ENCODE measurements at places on chromosomes 11 and 22.

DNA sequence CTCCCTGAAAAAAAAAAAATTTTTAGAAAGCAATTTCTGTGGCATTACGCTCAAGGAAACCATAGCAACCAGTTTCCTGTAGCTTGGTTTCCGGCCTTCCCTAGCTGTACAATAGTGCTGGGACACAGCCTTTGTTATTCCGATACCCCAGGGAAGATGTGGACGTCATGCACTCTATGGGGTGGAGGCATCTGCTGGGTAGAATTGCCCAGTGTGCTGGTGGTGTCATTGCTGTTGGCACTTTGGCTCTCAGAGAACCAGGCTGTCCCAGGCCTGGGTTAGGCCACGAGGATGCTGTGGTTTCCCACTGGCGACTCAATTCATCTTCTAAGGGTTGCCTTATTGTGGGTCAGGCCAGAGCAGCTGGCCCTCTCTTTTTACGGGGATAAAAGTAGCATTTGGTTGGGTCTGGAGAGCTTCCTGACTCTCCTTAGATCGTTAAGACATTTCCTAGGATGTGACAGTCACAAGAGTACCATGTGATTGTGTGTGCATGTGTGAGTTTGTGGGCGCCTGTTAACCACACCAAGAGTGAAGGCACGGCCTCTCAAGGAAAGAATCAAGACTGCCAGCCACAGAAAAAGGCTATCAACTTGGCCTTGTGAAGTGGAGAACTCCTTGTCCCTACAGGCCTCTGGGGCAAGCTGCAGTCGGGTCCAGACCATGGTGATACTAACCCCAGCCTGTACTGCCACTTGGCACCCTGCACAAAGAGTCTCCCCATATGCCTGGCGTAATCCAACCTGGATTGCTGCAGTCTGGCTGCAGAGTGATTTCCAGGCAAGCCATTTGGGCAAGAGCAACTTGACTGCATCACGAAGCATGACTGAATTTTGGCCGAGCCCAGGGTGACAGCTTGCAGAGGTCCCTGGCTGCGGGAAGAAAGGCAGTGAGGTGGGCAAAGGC lies 35.9 kb upstream of the NAV2 start:
- no peak for DNase-seq

DNA sequence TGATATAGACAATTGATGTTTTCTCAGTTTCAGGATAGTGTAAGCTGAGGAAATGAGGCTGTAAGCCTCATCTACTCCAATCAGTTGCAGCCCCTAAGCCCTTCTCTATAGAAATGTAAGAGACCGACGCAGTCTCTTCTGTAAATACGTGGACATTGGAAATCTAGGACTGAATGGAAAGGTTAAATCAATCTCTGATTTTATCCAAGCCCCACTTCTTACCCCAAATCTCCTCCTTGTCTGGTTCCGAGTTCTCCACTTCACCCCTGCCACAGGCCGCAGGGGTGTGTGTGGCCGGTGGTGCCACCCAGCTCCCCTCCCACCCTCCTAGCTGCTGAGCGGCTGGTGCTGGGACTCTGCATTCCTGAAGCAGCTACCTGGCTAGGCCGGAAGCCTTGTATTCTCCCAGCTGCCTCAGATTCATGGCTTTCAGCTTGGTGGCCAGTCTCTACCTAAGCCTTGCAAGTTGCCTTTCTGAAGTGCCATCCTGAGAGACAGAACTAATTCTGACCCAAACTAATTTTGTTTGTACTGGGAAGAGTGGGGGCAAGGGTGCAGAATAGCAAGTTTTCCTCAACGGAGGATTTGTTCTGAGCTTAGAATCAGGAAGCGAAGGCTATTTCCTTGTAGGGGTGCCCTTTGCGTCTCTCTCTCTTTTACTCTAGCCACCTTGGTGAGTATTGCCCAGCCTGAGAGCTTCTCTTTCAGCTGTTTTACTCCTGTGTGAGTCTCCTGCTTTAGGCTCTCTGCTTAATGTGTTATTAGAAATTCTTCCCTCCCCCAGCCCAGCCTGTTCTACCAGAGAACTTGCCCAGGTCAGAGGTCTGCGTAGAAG lies 749 bp downstream of the VWA5A start:
- DNase-seq, result peak; percentile 5

- no peak for DNase-seq
These were observed 95.8 kb downstream of the TP53I11 start for GRCh38 chr11:44854741-44855492.

- no peak for DNase-seq
These were observed 17.3 kb upstream of the RASD2 start for GRCh38 chr22:35523167-35523947.

DNA sequence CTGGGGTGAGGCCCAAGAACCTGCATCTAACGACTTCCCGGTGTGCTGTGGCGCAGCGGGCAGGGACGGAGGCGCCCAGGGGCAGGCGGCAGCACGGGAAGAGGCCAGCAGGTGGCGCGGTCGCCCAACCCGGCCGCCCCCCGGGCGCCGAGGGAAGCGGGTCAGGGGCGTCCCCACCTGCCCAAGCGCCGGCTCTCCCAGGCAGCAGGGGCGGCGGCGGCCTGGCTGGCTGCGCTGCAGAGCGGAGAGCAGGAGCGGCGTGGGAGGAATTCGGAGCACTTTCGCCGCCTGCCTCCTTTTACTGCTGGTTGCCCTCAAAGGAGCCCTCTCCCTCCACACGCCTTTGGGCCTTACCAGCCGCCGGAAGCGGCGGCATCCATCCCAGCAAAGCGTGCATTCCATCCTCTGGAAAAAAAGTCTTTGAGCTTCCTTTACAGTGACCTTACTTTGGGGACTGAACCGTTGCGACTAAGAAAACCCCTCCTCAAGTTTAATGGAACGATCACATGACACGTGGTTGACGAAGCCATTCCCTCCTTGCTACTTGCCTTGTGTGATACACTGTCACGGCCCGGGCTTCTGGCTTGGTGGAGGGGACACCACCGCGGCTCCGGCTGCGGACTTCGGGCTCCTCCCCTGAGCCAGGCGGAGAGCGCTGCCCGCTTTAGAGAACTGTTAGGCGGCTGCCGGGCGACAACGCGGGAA lies 106.8 kb upstream of the CLMP start:
- DNase-seq, result peak; percentile 88

DNA sequence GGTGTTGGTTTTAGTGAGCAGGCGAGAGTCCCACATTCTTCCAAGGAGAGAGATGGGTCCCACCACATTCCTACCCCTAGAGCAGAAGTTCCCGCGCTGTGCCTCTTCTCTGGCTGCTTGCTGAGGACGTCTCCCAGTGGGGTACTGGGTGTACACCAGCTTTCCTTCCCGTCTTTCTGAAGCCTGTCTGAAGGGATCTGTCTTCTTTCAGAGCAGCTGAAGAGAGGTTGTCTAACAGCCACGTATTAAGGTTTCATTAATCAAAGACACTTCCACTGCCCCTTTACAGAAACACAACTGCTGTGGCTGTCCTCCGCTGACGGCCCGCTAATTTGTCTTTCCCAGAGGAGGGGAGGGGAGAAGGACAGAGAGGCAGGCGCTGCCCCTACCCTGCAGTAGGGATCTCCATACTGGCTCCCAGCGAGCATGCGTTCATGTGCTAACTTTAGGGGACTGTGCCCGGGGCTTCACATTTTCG lies 56.0 kb downstream of the ZBTB16 start:
- no peak for DNase-seq

DNA sequence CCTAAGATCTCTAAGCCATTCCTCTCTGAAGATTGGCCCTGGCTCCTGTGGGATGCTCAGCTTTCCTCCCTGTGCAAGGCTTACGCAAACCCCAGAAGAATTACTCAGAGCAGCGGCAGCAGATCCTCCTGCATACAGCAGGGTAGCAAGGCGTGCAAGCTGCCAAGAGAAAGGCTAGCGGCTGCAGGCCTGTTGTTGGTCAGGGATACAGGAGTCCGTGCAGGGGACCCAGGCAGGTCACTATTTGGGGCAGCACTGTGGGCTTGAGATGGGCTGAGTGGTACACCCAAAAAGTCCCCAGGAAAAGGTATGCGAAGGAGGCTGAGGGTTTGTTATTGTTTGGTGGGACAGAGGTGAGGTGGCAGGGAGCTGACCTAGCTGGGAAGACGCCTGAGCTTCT lies 1.5 kb downstream of the GLB1L2 start:
- no peak for DNase-seq

DNA sequence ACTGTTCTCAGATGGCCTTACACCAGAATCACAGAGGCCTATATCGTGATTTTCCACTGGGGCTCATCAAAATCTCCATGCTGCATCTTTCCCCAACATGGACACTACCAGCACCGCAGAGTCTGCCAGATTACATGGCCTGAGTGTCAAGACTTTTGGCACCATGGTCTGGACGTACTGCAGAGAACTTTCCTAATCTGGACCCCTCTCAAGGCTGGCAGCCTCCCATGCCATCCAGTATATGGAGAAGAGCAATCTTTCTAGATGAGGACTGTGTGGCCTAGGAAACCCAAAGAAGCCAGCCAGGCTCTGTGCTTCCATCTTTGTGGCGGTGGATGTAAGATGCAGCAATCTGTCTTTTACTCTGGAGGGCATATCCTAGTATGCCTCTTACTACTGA lies 139.2 kb downstream of the ADAMTS15 start:
- no peak for DNase-seq

GRCh38 chr11:83493034-83493433 lies 206.9 kb upstream of the CCDC90B start:
- DNase-seq, result no peak

- peak; percentile 54 for DNase-seq
These were observed 13.0 kb upstream of the EIF3D start for GRCh38 chr22:36541831-36542411.

- DNase-seq, result no peak
These were observed 194.0 kb downstream of the LARGE1 start for GRCh38 chr22:33726294-33726734.

DNA sequence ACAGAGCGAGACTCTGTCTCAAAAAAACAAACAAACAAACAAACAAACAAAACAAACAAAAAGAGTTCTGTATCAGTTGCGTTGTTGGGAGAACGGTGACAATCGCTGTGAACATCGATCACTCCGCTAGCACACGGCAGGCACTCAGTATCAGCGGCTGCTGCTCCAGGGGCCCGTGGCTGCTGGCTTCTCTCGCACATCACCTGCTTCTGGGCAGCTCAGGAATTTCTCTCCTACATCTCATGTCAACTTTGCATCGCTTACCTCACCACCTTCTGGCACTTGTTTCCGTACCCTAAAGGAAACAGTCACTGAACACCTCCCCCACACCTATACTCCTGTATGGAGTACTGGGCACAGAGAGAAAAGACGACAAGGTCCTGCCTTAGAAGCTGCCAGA lies 70.3 kb upstream of the WNT7B start:
- DNase-seq, result no peak

- DNase-seq, result no peak
These were observed 31.0 kb upstream of the RCN1 start for GRCh38 chr11:32059686-32060462.

DNA sequence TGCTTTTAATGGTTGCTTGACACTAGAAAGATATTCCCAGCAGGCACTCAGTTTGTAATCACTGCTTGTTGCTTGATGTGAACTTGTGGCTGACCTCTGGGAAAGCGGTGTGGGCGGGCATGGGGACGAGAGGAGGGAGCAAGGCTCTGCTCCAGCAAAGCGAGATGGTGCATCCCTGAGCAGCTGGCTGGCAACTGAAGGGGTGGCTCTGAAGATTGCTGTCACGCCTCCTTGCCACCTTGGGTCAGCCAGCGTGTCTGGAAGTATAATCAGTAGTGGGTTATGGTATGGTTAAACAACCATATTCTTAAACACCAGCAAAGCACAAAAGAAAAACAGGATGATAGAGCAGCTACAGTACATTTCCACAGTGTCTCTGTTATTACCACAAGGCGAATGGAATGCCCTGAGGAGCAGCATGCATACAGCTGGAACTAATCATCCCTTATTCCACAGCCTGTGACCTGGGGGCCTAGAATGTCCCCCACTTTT lies 124.5 kb downstream of the TRIM44 start:
- DNase-seq, result no peak

DNA sequence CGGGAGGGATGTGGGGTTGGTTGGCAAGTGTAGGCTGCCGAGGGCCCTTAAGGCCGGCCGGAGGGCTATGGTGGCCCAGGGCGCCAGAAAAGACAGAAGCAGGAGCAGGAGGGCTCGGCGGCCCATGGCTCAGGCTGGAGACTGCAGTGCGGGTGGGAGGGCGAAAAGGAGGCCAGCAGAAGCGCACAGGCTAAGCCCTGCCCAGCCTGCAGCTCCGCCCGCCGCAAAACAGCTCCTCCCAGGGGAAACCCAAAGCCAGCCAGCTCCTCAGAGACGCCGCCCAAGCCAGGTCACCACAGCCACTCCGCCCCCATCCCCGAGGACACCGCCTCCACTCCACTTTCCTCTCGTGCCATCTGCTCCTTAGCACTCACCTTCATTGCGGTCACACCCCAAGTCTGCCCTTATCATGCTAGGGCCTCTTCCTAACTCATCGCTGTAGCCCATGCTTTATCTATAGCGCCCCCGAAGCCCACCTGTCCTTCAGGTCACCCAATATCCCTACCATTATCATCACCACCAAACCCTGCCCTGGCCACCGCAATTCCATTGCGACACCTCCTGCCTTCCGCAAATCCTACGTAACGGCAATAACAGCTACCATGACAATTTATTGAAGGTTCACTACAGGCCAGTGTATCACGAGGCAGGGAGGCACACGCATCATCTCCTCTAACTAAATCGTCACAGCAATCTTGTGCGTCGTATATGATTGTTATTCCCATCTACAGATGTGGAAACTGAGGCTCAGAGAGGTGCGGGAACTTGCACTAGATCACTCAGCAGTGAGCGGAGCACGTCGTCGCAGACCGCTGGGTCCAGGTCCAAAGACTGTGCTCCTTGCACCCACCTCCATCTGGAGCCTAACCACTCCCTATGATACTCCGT lies at the start of gene PRCP:
Gene PRCP (minus strand): TSS at position 154 of the 888 bp plus-strand sequence. CDS start 28 bp downstream, at position 126.
- DNase-seq, result peak; percentile 96

- peak; percentile 67 for DNase-seq
These were observed 21.8 kb downstream of the SNX19 start for GRCh38 chr11:130894322-130895025.

GRCh38 chr11:113538451-113539412 lies 63.5 kb upstream of the DRD2 start:
- no peak for DNase-seq

DNA sequence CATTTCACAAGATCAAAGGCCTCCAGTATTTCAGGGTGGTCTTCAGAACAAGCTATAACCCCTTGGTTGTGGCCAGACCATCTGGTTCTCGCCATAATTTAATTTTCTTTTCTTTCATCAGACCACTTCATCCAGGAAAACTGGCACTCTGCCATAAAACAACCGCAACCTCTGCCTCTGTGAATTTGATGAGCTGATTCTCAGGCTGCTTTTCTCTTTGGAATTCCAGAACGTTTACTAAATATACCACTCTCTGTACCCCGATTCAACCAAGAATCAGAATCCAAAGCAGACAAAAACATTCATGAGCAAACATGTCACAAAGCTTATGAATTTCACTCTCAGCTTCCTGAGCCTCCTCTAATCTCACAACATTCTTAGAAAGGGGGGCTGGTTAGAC lies 331.8 kb upstream of the SYN3 start:
- DNase-seq, result no peak

GRCh38 chr11:2277008-2277346 lies 6.6 kb upstream of the ASCL2 start:
- DNase-seq, result no peak

- DNase-seq, result no peak
These were observed 37.8 kb upstream of the EIF3D start for GRCh38 chr22:36566720-36567119.

Measured in stimulated activated naive CD8-positive, alpha-beta T cell treated with anti-CD3 and anti-CD28 coated beads, Interleukin-15, Interleukin-2, amounts not matched to agents 100 U/mL and 50 U/mL, for 24 hours (primary cell).